NCI-H526 (cell line): ENCODE measurements at places on chromosomes 13 and 19.

DNA sequence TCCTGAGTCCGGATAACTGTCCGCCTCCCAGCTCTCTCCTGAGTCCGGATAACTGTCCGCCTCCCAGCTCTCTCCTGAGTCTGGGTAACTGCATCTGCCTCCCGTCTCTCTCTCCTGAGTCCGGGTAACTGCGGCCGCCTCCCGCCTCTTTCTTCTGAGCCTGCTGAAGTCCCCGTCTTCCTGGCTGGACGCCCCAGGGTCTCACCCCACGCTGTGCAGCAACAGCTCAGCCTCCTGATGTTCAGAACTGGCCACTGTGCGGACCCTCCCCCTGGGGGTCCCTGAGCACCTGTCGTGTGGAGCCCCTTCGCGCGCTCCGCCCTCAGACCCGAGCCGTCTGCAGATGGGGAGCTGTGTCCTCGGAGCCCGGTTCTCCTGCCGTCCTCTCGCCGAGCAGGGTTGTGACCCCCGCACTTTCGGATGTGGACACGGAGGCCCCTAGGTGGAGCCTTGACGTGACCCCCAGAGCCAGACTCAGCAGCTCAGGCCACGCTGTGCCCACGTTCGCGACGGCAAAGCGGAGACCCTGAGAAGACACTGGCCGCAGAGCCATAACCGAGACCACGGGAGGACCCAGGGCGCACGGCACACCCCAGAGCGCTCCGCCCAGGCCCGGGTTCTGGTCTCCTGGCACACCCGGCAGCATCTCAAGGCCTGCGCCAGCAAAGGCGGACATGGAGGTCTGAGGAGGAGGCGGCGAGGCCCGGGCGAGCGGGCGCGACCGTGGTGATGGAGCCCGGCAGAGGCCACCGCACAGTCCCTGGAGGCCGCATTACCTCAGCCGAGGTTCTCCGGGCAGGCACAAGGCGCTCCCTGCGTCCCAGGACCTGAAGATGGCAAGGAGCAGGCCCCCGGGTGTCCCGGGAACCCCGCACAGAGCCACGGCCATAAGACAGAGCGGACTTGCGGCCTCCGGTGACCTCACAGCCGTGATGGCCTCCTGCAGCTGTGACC lies 15.9 kb downstream of the SBNO2 start:
- no peak for DNase-seq

DNA sequence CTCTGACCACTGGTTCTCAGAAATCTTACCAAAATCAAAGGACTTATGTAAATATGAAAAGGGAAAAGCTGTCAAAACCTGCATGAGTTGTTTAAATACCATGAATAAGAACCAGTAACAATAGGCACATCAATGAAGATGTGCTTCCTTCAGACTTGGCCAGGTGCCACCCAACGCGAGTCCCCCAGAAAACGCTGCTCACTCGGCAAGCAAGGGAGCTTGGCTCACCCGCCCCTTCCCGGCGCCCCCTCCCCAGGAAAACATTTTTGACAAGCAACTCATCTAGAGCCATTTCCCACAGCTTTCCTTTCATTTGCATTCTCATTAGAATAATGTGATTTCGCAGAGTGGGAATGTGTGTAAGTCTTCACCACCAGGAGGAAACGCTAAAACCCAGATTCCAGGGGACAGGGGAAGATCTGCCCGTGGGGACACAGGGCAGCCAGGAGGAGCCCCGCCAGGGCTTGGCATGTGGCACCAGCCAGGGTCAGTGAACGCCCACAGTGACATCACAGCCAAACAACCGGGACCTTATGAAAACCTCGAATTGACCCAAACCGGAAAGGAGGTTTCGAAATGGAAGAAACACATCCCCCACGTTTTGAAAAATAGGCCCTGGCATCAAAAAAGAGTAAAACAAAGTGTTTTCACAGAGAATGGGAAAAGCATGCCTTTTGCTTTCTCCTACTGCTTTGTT lies 366.2 kb upstream of the TSHZ3 start:
- DNase-seq, result peak; percentile 50

DNA sequence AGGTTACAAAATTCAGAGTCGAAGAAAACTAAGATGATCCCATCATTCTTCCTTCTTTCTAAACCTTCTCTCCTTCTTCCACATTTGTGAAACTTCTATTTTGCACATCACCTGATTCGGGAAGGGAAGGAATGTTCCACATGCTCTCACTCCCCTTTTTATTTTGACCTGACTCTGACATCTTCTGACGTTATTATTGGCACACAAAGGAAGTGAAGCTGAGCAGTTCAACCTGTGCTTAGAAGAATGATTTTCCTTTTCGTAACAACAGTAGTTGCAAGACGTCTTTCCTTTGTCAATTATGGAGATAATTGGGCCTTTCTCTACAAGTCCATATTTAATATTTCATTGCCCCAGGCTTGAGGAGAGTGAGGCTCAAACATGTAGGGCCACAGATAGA lies 18.0 kb downstream of the FAM124A start:
- no peak for DNase-seq

DNA sequence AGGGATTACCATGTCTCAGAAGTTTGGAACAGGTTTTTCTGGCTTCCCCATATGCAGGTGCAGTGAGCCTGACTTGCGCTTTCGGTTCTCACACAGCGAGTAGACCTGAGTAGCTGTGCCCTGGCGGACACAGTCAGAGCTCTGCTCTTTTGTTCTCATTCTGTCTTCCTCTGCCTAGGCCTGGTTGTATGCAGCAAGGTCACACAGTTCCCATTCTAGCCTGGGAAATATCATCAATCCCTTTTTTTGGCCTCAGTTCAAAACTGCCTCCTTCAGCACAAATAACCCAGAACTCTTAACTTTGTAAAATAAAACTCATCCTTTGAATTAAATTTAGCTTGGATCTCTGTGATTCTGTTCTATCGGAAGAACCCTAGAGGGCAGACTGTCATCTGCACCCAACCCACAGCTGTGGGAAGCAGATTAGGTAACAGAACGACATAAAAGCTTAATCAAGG lies 10.2 kb downstream of the OXGR1 start:
- peak; percentile 91 for DNase-seq

GRCh38 chr19:14478113-14478545 lies 3.0 kb upstream of the PTGER1 start:
- DNase-seq, result no peak

GRCh38 chr13:42022796-42023493 lies 25.5 kb upstream of the DGKH start:
- no peak for DNase-seq

DNA sequence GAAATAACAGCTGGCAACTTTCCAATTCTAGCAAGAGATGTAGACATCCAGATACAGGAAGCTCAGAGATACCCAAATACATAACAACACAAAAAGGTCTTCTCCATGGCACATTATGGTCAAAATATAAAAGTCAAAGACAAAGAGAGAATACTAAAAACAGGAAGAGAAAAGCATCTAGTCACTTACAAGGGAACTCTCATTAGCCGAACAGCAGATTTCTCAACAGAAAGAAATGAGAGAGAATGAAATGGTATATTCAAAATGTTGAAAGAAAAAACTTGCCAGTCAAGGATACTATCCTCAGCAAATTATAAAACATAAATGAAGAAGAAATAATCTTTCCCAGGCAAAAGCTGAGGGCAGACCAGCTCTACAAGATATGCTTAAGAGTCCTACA lies 12.4 kb downstream of the ZNF780A start:
- no peak for DNase-seq

- DNase-seq, result no peak
Observed at GRCh38 chr19:36719687-36720556, 32.5 kb downstream of the ZNF567 start.

DNA sequence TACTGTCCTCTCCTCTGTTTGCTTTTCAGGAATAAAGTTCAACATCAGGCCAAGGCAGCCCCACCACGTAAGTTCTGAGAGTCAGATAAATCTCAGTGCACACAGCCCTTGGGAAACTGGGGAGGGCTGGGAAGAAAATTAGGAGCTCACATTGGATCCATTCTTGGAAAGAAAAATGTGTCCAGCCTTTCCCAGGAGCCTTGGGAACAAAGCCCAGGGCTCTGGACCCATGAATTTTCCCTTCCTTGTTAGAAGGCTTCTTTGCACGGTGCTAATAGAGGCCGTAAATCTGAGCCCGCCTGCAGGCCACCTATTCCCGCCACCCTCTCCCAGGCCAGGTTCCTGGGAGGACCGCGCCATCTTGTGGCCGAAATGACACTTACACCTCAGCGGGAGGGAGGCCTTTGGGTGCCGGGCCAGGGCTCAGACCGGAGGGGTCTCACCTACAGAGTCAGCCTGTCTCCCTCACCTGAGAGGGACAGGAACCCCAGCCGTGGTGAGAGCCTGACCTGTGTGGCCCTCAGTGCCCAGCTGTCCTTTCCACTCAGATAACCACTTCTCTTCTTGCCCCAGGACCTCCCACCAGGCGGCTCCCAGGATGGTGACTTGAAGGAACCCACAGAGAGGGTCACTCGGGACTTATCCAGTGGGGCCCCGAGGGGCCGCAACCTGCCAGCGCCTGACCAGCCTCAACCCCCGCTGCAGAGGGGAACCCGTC lies 25.1 kb upstream of the KCTD15 start:
- DNase-seq, result peak; percentile 95

DNA sequence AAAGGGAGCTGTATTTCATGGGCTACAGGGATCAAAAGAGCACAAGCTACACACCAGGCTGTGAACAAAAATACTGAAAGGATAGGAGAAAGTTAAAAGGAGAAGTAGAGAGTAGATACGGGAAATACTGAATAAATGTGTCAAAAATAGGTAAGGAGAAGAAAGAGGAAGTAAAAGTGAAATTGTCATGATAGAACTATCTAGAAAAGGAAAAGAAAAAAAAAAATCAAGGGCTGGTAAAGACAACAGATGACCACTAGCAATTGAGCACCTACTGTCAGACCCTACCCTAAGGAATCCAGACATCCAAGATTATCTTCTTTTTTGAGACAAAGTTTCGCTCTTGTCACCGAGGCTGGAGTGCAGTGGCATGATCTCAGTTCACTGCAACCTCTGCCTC lies 4.8 kb downstream of the RUBCNL start:
- no peak for DNase-seq

DNA sequence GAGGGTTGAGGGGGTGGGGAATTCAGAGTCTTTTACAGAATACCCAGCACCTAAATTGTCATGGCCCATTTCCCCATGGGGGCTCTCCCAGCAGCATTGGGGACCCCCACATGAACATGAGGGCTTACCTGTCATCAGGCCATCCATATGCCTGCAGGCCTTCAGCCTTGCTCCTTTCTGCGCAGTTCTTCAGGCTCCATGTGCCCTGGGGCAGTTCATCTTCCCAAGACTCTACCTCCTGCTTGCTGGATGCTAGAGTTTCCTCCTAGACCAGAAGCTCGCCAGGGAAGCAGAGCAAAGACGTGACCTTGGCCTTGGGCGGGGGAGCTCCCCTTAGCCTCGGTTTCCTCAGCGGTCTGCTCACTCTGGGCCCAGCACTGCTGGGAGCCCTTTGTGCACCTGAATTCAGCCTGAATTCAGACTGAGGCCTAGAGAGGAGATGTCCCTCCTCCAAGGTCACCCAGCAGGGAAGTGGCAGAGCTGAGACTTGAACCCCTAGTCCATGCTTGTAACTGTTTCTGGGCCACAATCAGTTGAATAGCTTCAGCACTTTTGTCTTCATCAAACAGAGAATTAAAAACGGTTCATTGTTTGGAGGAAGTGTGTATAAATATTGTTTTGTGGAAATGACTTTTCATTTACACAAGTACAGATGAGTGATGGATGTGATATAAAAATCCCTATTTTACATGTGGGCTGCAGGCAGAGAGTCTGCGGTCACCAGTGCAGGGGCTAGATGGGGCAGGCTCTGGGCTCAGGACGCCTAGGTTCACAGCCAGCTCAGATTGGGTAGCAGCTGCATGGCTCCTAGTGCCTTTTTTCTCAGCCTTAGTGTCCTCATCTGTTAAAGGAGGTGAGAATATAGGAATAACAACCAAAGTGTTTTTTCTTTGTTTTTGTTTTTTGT lies 9.5 kb downstream of the PPP5C start:
- no peak for DNase-seq

GRCh38 chr19:34888091-34888490 lies 38.6 kb upstream of the ZNF30 start:
- no peak for DNase-seq

- DNase-seq, result no peak
Observed at GRCh38 chr13:26895081-26895807, 134.7 kb upstream of the GPR12 start.

- no peak for DNase-seq
Observed at GRCh38 chr19:45409557-45409920, 3.1 kb downstream of the POLR1G start.

GRCh38 chr13:98738993-98739392 lies 13.5 kb downstream of the SLC15A1 start:
- DNase-seq, result no peak

- no peak for DNase-seq
Observed at GRCh38 chr19:15550273-15550672, 41.9 kb downstream of the CYP4F22 start.

DNA sequence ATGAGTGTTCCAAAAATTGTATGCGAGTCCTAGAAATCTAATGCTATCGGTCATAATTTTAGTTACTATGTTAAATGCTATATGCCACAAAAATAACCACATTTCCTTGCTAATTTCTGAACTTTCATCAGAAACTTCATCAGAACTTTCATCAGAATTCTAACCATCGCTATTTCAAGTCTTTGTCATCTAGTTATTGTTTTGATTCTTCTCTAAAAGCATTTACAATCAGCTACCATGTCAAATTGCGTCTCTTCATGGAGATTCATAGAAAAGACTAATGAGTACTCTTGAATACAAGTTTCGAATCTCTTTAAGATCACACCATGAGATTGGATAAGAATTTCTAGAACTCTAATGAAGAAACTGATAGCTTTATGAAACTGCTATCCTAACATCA lies 52.7 kb upstream of the TM9SF2 start:
- no peak for DNase-seq

DNA sequence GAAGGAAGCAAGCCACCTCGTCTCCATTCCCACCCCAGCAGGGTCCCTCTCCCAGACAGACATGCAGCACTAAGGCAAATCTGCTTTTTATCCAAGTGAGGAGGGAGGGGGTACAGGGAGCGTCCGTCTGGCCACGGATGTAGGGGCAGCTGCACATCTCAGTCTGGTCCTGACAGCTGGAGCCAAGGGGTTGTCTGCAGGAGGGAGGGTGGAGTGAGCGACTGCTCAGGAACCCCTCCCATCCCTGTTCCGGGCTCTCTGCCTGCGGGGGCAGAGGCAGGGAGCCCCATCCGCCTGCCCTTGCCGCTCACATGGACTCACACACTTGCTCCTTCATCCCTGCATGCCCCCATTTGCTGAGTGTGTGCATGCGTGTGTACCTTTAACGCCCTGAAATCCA lies 2.5 kb downstream of the TMEM190 start:
- no peak for DNase-seq

DNA sequence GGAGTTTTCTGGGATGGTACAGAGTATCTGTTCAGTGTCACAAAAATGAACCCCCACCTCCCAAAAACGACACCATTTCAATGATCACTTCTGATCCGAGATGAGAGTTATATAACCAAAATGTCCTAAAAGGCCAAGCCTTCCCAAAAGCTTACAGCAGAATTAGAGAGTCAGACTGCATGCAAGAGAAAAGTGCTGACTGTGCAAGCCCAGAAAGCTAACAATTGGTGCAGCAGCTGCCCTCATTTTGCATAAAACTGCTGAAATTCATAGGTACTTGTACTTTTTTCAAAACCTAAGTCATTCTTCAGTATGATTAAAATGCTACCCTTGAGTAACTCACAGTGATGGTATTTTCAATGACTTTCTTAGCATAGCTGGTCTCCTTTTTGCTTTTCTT lies 819.6 kb upstream of the ARGLU1 start:
- DNase-seq, result no peak

- DNase-seq, result no peak
Observed at GRCh38 chr13:31377946-31378345, 178.2 kb downstream of the B3GLCT start.

- DNase-seq, result no peak
Observed at GRCh38 chr13:48380581-48380980, 32.3 kb downstream of the LPAR6 start.
